ENCODE measurements at places on chromosomes 3 and 15. TPM values are rescaled to one million over a fixed set of nuclear protein-coding genes. Genes with fewer than 3 reads are reported as not detected.

GRCh38 chr15:100911086-100911485 lies 8.1 kb upstream of the LRRK1 start:
- DNase-seq: no peak

- no peak for DNase-seq
These were observed 4.7 kb downstream of the MST1R start for GRCh38 chr3:49898991-49899390.

GRCh38 chr15:41824062-41824745 lies 3.7 kb upstream of the JMJD7 start:
- DNase-seq: no peak

The CHRNB4 gene
- polyA plus RNA-seq: 0.28 TPM

DNA sequence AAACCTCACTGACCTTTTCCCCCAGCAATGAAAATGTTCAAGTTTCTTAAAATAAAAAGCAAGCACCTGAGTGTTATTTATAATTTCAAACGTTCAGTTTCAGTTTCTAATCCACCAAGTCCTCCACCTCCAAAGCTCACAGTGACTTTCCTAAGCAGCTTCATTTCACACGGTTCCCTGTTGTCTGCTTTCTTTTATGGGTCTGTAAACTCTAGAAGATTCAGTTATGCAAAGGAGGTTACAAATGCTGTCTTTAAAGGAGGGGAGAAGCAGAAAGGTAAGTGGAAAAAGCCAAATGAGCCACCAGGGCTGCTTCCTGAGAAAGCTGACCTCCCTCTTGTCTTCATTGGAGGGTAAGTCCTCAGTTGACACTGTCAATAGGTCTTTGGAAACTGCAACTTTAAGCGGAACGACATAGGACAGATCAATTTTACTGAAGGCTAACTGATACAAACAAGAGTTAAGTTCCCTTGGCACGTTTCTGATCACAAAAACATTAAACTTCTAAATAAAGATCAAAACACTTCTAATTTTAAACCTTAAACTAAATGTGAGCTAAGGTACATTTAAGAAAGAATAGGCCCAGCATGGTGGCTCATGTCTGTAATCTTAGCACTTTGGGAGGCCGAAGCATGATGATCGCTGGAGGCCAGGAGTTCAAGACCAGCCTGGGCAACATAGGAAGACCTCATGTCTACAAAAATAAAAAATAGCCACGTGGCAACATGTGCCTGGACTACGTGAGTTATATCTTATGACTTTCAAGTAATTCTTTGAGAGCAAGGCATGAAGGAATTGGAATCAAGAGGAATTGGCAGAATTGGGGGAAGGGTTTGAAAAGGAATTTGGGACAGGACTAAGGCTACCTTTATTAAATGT lies 151.9 kb upstream of the UBE2E1 start:
- DNase-seq: no peak

The NANOGP8 gene
- 0.19 TPM for polyA plus RNA-seq

The EFCC1 gene
- polyA plus RNA-seq: 1.1 TPM

GRCh38 chr3:14372587-14372986 lies 29.8 kb upstream of the SLC6A6 start:
- DNase-seq: no peak

The ZNF860 gene
- polyA plus RNA-seq: 0.60 TPM
